ENCODE measurements at places on chromosomes 6 and 20.

GRCh38 chr20:50924261-50924920 lies 6.8 kb downstream of the ADNP start:
- DNase-seq, result no peak

DNA sequence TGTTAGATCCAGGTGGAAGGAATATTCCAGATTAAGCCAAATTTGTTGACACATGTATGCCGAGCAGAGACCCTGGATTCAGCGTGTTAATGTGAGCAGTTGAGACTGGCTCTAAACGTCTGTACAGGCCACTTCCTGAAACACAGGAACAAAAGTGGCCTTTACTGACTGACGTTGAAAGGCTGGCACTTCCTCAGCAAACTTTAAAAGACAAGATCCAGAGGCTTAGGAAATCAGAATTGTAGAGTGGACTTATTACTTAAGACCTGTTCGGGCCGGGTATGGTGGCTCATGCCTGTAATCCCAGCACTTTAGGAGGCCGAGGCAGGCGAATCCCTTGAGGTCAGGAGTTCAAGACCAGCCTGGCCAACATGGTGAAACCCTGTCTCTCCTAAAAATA lies 125.7 kb upstream of the ARID1B start:
- no peak for DNase-seq

DNA sequence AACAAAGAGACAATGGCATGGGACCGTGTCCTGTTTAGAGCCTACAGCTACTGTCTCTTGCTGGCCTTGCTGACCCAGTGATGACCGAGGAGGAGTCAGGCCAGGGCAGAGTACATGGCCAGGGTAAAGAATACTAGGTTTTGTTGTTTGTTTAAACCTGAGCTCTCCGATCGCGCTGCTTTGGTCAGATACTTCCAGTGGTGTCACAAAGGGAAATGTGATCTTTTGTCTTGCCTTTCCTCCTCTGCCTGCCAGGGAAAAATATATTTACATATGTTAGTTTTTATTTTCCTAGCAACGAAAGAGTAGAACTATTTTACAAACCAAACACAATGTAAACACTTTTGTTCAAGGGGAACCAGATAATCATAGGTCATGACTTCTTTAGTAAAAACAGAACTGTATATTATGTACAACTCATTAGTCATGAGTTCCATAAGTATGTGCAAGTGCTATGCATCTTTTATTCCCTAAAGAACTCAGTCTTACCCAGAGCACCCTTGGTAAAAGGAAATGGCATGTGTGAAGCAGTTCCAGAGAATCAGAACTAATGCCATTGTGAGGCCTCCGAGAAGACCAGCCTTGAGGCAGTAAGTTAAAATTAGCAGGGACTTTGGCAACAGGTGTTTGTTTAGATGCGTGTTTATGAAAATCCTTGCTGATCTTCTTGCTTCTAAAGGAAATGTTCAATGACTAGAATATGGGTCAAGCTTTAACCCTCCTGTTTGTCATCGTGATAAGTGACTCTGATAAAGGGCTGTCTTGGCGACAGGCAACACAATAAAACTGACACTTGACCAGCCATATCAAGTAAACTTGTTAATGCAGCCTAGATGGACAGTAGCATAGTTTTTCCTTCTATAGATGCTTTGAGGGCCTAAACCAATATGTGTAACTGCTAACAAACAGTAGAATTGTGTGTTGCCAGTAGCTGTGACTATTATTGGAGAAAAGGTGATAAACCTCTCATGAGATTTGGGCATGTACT lies 204.6 kb downstream of the NKAIN2 start:
- DNase-seq, result no peak

DNA sequence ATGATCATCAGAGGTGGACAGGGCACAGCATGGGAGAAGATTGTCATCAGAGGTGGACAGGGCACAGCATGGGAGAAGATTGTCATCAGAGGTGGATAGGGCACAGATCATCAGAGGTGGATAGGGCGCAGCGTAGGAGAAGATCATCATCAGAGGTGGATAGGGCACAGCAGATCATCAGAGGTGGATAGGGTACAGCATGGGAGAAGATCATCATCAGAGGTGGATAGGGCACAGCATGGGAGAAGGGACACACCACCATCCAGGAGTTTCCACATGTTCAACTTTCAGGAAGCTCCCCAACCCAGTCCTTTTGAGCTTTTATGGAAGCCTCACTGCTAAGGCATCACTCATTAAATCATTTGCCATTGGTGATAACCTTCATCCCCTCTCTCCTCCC lies 104.1 kb downstream of the MAP7 start:
- no peak for DNase-seq

DNA sequence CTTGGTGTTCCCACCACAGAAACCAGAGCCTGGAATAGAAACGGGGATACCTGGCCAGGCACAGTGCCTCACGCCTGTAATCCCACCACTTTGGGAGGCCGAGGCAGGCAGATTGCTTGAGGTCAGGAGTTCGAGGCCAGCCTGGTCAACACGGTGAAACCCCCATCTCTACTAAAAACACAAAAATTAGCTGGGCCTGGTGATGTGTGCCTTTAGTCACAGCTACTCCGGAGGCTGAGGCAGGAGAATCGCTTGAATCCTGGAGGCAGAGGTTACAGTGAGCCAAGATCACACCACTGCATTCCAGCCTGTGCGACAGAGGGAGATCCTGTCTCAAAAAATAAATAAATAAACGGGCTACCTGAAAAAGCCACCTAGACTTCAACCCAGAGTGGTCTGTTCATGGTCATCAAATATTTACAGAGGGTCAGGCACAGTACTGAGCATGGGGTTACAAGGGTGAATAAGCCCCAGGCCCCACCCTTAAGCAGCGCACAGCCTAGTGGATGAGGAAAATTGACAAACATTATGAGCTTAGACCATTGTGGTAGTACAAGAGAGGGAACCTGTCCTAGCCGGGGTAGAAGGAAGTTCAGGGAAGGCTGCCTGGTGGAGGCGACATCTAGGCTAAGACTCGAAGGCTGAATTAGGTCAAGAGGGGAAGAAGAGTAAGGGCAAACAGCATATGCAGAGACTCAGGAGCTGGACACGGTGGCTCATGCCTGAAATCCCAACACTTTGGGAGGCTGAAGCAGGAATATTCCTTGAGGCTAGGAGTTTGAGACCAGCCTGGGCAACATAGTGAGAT lies 7.2 kb upstream of the PCIF1 start:
- no peak for DNase-seq

GRCh38 chr20:8933381-8933807 lies 135.5 kb upstream of the PLCB4 start:
- no peak for DNase-seq

GRCh38 chr20:3105256-3106137 lies 21.0 kb upstream of the AVP start:
- DNase-seq, result no peak

DNA sequence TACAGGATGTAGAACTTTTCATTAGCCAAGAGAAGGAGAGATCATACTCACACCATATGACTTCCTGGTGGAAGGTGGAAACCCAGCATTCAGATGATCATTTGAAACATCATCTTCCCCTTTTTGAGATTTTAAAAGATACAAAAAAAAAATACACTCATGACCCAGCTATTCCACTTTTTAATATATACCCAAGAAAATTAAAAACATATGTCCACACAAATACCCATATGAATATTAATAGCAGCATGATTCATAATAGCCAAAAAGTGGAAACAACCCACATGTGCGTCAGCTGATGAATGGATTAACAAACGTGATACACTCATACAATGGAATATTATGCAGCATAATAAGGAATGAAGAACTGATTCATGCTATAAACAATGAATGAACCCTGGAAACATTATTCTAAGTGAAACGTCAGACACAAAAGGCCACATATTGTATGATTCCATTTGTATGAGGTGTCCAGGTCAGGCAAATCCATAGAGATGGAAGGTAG lies 130.0 kb upstream of the SGK1 start:
- DNase-seq, result no peak

DNA sequence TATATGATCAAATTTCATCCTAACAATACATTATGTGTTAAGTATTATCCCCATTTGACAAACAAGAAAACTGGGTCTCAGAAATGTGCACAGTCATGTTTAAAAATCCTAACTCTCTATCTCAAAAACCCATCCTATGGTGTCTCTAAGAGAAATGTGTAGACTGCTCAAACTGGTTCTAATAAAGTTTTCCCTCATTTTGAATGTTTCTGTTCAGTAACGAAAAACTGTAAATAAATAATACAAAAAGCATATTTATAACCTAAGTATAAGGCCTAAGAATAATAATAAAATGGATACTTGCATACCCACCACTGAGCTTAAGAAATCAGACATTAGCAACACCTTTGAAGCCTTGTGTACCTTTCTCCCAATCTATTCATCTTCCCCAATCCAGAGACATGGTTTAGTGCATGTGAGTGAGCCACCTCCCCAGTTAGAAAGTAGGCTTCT lies 39.0 kb downstream of the TNFAIP3 start:
- DNase-seq, result no peak

- no peak for DNase-seq
These were observed 184.4 kb downstream of the CDH26 start for GRCh38 chr20:60142587-60142986.

DNA sequence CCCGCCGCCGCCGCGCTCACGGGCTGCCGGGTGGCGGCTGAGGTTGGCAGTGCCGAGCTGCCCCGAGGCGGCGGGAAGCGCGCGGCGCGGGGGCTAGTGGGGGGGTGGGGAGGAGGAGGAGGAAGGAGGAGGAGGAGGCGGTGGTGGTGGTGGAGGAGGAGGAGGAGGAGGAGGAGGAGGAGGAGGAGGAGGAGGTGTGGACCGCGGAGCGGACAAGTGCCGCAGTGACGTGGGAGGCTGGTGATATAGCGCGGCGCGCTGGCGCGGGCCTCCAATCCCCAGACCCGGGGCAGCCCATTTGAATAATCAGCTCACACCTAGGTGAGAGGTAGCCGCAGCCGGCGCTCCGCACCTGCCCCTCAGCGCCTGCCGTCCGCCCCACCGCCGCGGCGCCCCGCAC lies at the start of gene FOXA2:
Gene FOXA2, minus strand, starts transcription at position 51 of the 400 bp plus-strand sequence. CDS start 294 bp downstream, outside the sequence.
- DNase-seq, result no peak

DNA sequence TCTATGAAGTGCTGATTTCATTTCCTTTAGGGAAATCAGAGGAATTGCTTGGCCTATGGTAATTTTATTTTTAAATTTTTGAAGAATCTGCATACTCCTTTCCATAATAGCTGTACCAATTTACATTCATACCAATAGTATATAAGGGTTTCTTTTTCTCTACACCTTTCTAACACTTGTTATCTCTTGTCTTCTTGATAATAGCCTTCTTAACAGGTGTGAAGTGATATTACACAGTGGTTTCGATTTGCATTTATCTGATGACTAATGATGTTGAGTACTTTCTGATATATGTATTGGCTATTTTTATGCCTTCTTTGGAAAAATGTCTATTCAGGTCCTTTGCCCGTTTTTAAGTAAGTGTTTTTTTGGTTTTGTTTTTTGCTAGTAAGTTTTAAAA lies 40.8 kb downstream of the SMAP1 start:
- DNase-seq, result no peak

- DNase-seq, result no peak
These were observed 136.4 kb upstream of the SALL4 start for GRCh38 chr20:51938559-51939258.

DNA sequence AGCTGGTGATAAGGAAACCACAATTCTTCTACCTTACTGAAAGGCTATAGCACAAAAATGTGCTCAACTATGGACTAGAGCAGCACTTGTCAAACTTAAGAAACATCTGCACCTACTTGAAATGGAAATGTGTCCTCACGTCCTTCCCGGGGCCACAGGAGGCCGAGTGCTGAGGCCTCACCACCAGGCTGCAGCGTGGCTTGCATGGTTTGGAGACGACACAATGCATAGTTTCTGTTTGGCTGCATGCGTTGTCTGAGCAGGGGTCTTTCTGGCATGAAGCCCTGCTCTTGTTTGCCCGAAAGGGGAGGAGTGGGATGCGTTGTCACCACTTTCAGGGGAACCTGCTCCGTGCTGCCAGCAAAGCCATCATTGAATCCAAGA lies 228.8 kb downstream of the TTLL2 start:
- no peak for DNase-seq

GRCh38 chr6:139330826-139331500 lies 39.2 kb upstream of the TXLNB start:
- no peak for DNase-seq

DNA sequence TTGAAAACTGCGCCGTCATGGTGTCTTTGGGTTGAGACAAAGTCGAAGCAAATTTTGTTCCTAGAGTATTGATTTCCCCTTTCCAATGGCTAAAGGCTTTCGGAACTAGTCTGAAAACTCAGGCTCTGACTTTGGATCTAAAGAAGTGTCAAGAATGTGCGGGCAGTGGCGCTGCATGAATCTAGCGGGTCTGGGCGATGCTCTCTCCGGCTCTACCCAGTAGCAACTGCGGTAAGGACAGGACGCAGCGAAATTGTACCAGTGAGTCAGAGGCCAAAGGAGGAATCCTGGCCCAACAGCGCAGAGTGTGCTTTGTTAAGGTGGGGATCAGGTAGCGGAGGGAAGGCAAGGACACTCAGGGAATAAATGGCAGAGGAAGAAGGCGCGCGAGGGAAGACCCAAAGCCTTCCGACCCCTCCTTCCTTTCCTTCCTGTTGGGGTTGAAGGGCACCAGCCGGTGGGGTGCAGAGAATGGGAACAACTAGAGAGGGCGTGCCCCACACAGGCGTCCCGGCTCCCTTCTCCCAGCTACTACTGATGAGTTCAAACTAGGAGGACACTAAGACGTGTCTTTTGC lies 32.1 kb downstream of the HLA-F start:
- no peak for DNase-seq

DNA sequence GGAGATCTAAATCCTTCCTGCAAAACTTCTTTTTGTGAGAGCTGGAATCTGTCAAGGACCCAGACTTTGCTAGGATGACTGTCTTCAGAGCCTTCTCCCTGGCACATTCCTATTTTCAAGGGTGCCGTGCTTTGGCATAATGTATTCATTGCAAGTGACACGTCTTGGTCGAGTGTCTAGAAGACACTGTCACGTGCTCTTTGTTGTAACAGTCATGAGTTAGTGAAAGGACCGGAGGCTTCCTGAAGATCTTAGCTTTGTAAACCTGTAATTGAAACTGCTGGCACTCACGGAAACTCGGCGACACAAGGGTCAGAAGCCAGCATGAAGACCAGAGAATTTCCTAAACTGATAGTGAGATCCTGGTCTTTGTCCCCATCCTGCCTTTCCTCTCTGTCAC lies 19.7 kb upstream of the TAGAP start:
- no peak for DNase-seq

DNA sequence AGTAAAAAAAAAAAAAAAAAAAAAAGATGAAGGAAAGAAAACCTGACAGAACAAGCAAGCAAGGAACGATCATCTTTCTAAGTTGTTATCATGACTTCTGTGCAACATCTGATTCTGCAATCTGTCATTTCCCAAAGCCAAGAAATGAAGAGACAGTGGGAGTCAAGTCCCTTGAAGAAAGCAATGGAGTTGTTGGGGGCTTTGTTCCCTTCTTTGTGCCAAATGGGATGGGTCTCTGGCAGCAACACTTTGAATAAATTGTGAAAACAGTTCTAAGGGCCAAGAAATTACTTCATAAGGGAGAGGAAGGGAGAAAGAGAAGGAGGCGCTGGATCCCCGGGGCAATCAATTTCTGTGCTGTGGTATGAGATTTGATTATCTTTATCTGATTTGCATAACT lies 33.3 kb upstream of the RSPO3 start:
- DNase-seq, result no peak

All from D721Med (cell line).